ENCODE measurements at places on chromosomes 2 and 18.

GRCh38 chr2:236785611-236786057, 216.0 kb downstream of the ACKR3 start:
- no peak for DNase-seq

- peak; percentile 87 for DNase-seq
These were observed 144.7 kb downstream of the PMAIP1 start for GRCh38 chr18:60044290-60045006.

GRCh38 chr2:136021976-136022375, 36.5 kb upstream of the DARS1 start:
- DNase-seq = no peak

DNA sequence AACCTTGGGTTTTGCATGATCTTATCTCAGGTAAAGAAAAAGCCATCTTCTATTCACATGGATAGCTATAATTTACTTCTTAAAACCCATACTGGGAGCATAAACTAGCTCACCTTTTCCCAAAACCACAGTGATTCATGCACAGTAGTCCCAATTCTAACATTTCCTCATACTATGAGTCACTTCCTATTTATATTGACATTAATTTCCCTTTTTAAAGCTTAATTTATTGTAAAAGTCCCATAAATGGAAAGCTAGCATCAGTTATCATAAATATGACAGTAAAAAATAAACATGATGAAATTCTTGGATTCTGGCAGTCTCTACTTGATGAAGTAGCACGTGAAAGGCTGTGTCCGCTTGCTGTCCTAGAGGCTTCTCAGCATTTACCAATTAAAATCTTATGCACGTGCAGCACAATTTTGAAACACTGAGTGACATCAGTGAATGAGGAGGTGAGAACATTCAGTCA, 180.1 kb downstream of the CDH2 start:
- DNase-seq = no peak

- no peak for DNase-seq
These were observed 28.2 kb upstream of the EPAS1 start for GRCh38 chr2:46269001-46269400.

DNA sequence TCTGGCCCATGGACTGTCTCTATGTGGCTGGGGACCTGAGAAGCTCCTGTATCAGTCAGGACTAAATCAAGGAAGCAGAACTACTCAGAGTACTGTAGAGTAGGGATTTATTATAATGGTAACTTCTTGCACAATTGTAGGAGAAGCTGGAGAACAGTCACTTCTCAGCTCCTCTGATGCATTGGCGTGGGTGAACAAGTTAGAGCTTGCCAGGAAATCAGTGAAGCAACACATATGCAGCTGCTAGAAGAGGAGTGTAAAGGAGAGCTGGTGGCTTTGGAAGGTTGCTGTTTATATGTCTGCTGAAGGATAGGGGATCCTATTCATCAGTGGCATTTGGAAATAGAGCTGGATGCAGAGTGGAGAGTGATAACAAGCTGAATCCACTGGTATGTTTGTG, 215.5 kb upstream of the CWC22 start:
- no peak for DNase-seq

GRCh38 chr2:37966326-37966725, 41.2 kb downstream of the RMDN2 start:
- no peak for DNase-seq

GRCh38 chr2:16566701-16567100, 98.9 kb downstream of the CYRIA start:
- no peak for DNase-seq

GRCh38 chr2:75994759-75995158, 284.0 kb upstream of the GCFC2 start:
- no peak for DNase-seq

- no peak for DNase-seq
These were observed 564.6 kb upstream of the PKDCC start for GRCh38 chr2:41483226-41483625.

DNA sequence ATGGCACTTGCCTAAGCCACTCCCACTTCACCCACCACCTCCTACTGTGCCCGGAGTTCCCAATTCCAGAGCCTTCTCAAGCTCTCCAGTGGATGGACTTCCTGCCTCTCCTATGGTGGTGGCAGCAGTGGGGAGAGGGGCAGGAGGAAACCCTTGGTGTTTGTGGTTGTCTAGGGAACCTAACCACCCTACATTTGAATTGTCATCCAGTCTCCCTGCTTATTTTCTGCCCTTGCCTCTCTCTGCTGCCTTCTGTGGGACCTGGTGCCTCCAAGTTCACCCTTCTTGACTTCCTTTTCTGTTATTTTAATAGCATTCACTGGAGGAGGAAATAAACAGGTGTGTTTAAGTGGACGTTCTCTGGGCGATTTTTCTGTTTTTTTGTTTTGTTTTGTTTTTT, 50.0 kb upstream of the HPCAL1 start:
- DNase-seq = no peak

DNA sequence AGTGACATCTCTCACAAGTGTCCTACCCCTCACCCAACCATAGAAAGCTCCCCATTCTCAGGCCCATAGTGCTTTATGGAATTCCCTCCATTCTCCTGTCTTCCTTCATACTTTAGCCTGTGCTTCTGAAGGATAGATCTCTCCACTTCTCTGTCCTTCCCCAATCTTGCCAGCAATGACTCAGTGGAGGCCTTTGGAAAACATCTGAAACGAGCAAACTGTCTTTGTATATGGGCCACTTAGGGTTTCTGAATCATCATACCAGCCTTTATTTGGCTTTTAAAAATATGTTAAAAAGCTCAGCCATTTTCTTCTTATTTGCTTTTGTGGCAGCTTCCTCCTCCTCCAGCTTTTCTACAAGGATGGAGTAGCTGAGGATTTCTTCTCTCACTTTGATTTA, 65.6 kb upstream of the ZNF385B start:
- no peak for DNase-seq

GRCh38 chr18:9803063-9803697, 82.6 kb upstream of the TXNDC2 start:
- DNase-seq = no peak

GRCh38 chr2:127577208-127577475, 41.7 kb downstream of the MYO7B start:
- no peak for DNase-seq

DNA sequence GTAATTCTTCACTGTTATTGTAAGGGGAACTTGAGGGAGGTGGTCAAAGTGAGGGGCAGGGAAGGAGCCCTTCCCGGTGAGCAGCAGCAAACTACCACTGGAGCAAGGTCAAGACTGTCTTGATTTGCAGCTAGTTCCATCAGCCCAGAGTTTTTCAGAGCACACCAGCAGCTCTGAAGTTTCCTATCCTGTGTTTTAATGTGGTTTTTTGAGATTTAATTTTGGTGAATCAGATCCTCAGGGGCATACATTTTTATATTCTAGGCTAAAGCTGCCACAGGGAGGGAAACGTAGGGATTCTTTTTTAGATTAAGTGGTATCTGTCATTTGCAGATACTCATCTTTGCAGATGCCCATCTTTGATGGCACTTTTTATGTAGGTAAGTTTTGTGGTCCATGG, 67.1 kb upstream of the KCNE4 start:
- no peak for DNase-seq

- DNase-seq = no peak
These were observed 110.0 kb upstream of the RASGRP3 start for GRCh38 chr2:33366473-33366872.

- DNase-seq = no peak
These were observed 53.3 kb downstream of the CCDC148 start for GRCh38 chr2:158403237-158403636.

DNA sequence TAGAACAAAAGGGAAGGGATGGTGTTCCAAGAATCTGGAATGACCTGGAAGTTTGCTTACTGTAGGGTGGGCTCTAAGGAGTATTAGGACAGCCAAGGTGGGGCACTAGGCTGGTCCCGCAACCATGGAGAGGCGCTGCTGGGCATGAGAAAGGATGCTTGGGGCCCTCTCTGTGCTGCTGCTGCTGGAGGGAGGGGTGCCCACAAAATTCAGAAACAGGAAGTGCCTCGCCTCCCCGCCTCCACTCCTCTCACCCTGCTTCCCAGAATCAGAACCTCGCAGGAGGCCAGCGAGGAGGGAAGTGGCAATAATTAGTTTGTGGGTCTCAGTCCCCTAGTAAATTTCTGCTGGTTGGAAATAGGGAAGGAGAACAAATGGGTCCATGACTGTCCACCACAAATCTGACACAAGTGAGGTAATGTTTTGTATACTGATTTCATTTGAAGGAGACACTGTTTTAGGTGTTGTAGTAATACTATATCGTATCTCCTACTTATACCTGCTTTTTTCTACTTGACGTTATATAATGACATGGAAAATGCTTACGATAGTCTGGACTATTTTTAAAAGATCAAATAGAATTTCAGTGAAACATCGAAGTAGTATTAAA, 7.9 kb upstream of the PDCL3 start:
- no peak for DNase-seq

DNA sequence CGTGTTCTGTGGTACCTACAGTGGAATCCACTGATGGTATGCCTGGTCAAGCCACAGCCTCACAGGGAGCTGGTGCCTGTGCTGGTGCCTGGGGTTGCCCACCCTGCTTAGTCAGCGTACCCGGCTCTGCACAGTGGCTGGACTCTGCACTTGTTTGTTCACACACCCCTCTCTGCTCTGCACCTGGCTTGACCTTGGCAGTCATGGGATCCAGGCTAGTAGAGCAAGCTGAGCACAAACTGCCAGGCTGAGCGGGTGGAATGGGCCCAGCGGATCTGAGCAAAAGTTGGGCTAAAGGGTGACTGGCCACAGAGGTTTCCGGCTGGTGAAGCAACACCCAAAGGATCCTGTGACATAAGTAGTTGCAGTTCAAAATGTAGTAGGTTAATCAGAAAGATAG, 163.5 kb downstream of the CDH19 start:
- DNase-seq = no peak

DNA sequence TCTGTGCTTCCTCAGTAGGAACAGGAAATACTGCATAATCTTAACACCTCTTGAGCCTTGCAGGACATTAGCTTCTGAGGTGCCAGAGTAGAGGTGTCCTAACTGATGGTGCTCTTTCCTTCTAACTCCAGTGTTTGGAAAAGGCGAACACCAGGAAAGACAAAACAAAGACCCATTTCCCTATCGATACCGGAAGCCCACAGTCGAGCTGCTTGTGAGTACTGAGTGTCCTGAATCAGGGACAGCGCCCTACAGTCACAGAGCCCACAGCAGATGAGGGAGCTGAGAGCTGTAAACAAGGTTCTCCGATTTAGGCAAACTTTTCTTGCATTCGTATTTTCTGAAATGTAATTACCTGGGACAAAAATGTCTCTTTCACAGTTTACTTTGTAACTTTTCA, 50.7 kb downstream of the SLC14A2 start:
- no peak for DNase-seq

- no peak for DNase-seq
These were observed 15.9 kb upstream of the CRIM1 start for GRCh38 chr2:36339607-36340218.

GRCh38 chr2:27431395-27431794, 3.0 kb downstream of the NRBP1 start:
- peak; percentile 72 for DNase-seq

DNA sequence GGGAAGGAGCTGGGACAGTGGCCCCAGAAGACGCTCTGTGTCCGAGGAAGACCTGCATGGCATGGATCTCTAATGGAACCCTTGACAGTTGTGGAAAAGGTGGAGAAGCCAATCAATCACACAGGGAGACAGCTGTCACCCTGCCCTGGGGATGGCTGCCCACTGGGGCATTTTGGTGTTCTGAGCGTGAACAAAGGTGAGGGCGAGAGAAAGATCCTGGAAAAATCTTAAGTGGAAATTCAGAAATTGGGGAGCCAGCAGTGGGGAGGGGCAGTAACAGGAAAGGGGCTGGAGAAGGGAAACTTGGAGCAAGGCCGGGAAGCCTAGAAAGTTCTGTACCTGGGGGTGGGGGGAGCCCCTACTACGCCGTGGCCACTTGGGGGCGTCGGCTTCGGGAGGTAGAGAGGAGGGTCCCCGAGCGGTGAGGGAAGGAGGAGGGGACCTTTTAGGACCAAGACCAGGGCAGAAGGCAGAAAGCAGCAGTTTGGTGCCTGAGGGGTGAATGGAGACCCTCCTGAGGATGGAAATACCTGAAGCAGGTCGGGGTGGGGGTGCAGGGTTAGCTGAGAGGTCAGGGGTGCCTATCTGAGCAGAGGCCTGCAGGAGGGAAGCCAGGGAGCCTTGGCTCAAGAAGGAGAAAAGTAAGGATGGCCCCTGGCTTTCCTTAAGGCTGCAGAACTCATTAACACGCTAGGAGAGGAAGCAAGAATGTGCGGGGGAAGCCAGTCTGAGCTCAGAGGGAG, 30.0 kb downstream of the NGEF start:
- no peak for DNase-seq

- no peak for DNase-seq
These were observed 239.9 kb upstream of the FOSL2 start for GRCh38 chr2:28152585-28153280.

Measured in kidney capillary endothelial cell (primary cell).